ENCODE measurements at places on chromosomes 12 and 14.

GRCh38 chr14:103521951-103522563, 573 bp downstream of the CKB start:
- DNase-seq, result no peak

DNA sequence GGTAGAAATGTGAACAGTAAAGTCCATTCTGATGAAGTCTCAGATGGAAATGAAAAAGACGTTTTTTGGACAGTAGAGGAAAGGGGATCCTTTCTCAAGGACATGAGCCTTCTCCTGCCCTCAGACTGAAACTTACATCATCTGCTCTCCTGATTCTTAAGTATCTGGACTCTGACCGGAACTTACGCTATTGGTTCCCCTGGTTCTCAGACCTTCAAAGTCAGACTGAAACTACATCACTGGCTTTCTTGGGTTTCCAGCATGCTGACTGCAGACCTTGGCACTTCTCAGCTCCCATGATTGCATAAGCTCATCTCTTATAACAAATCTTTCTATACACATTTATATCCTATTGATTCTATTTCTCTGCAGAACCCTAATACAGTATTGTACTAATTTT, 291.0 kb downstream of the SNAPC1 start:
- no peak for DNase-seq

GRCh38 chr14:69922198-69922597, 43.0 kb downstream of the SMOC1 start:
- no peak for DNase-seq

DNA sequence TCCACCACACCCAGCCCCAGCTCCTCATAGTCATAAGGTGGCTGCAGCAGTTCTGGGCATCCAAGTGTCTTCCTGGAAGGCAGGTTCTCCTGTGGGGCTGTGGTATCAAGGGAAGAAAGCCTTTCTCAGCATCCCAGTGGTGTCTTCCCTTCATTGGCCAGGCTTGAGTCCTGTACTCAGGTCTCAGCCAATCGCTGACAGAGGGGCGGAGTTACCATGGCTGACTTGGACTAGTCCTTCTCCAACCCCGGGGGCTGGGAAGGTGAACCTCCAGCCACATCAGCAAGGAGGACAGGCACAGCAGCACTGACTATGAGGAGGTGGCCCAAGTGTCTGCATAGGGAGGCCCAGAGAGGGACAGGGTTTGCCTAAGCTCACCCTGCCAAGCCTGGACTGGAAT, 64.0 kb upstream of the SLC24A4 start:
- DNase-seq, result no peak

DNA sequence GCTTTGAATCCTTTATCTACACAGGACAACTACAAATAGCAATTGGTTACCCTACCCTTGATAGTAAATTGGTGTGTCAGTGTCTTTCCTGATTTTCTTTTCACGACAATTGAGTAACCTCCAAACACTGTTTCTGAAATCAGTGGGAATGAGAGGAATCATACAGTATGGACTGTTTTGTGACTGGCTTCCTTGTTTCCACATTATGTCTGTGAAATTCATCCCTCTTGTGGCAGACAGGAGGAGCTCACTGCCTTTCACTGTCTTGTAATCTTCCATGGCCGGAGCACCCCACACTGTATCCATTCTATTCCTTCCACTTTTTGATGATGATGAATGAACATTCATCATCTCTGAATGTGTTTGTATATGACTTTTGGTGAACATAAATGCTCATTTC, 164.0 kb upstream of the PZP start:
- no peak for DNase-seq

DNA sequence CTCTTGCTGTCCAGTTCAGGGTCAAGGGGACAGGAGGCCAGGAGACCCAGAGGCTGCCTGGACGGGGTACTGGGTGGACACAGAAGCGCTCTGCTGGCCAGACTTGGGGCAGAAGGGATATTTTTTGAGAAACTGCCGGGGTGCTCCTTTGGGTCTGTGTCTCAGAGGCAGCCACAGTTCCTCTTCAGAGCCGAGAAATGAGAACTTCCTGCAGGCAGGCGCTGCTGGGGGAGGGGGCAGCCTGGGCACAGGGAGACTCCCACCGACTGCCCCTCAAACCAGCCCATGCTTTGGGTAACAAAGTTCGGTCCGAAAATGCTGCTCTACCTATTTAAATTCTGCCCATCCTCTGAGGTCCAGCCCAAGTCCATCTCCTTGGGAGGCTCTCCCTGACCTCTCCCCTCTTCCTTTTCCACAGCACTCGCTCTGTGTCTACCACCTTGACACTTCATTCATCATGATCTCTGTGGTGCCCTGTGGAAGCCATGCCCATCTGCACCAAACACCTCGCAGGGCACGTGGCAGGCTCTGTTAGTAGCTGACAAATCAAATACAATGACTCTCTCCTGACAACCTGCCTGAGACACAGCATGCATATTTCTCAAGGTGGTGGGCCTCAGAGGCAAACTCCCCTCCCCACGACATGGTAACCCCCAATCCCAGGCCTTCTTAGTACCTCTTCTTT, 16.4 kb downstream of the HDAC7 start:
- DNase-seq, result no peak

GRCh38 chr12:124847113-124848074, 16.3 kb downstream of the SCARB1 start:
- no peak for DNase-seq

DNA sequence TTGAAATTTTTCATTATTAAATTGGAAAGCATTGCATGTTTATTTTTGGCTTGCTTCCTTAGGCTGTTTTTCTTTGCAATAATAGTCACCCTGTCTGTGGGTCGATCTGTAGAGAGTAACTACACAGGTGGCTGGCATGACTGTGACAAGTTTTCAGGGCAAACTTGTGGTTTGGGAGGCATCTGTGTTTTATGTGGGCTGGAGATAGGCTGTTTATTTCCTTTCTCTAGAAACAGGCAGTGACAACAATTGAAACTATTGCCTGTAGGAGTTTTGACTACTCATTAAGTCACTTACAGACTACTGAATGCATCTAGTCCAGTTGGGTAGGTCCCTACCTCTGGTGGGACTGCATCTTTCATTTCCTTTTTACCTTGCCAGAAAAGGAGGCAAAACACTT, 155.6 kb downstream of the DYRK2 start:
- no peak for DNase-seq

DNA sequence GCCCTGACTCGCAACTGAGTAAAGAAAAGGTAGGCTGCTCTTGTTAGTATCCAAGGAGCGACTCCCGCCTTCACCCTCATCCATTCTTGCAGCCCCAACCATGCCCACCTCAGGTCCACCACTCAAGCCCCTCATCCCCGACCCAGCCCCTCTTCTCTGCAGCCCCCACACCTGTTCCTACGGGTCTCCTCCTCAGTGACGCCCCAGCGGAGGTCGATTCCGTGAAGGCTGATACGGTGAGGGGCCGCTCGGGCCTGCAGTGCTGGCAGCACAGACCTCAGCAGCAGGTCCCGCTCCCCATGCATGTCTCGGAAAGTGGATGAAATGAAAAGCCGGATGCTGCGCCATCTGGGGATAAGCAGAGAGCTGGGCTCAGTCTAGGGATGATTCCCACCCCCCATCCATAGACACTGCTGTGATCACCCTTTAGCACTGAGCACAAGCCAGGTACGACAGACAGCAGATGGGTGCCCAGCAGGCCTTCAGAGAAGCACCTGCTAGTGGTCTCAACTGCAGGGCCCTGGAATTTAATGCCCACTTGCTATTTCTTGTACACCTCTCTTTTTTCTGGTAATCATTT, 26.9 kb downstream of the TEP1 start:
- no peak for DNase-seq

GRCh38 chr14:99657645-99658155, 12.8 kb downstream of the HHIPL1 start:
- no peak for DNase-seq

DNA sequence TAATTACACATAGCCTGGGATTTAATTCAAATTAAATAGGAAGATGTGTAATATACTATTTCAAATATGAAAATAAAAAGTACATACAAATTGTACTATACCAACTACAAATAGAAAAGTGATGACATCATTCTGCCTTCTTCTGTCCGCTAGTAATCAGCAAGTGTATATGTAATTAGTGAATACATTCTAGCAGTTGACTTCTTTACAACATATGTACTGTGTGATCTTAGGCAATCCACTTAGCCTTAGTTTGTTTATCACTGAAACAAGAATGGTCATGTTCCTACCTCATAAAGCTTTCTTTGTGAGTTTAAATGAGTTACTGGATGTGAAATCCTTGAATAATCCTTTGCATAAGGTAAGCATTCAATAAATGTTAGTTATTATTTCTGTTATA, 7.8 kb upstream of the LUM start:
- DNase-seq, result no peak

GRCh38 chr14:88981948-88982347, 157.5 kb downstream of the TTC8 start:
- no peak for DNase-seq

DNA sequence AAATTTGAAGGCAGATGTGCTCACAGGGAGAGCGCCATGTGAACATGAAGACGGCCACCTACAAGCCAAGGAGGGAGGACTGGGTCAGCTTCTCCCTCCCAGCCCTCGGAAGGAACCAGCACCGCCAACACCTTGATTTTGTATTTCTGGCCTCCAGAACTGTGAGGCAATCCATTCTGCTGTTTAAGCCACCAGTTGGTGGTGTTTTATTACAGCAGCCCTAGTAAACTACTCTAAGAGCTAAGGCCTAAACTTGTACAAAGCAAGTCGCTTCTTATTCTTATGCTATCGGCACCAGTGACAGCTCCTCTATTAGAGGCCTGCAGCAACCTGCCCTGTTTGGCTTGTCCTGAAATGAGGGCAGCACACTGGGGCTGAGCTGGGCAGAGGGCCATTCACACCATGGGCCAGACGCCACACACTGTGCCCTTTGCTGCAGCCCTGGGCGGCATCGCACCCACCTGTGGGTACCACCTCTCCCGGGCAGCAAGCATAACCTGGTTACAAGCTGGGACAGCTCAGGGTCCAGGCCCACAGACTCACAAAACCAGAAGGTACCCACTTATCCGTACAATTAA, 62.7 kb downstream of the NOS1 start:
- DNase-seq, result no peak

GRCh38 chr12:47317175-47317915, 237.6 kb upstream of the AMIGO2 start:
- no peak for DNase-seq

DNA sequence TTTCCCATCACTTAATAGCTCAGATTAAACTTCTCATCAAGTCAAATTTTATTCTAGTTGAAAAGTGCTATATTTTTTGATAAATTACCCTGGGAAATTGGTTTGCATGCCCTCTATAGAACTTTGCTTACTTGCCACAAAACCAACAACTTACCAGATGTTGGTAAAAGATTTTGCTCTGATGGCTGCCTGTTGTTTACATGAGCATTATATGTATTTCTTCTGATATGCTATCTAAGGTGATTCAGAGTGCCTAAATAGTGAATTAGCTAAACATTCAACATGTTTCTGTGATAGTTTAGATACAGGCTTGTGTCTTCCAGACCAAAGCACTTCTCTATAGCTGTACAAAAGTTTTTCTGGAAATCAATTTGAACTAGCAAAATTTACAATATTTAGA, 51.0 kb downstream of the PPM1A start:
- DNase-seq, result no peak

DNA sequence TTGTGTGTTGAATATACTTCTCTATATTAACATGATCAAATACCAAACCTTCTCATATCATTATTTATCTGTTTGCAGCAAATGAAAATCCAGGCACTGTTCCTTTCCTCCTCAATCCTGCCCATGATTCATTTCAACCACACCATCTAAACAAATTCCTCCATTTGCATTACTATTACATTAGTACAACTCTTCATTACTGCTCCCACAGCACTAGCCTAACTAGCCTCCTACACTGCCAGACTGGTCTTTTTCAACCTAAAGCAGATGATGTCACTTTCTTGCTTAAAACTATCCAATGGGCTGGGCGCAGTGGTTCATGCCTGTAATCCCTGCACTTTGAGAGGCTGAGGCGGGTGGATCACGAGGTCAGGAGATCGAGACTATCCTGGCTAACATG, 117.3 kb upstream of the MYF6 start:
- no peak for DNase-seq

- DNase-seq, result no peak
These were observed 27.0 kb upstream of the HIGD1C start for GRCh38 chr12:50925342-50925651.

DNA sequence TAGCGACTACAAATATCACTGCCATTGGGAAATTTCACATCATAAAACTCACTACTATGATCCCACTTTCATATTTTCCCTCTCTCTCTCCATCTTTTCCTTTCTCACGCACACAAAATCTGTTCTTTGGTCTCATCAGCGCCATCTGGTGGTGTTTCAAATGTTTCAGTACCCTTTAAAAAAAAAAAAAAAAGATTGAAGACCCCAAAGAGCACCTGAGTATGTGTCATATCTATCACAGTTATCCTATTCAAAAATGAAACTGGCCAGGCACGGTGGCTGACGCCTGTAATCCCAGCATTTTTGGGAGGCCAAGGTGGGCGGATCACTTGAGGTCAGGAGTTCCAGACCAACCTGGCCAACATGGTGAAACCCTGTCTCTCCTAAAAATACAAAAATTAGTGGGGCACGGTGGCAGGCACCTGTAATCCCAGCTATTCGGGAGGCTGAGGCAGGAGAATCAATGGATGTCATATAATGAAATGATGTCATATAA, 72.4 kb downstream of the TTC9 start:
- DNase-seq, result peak; percentile 26

- DNase-seq, result no peak
These were observed 70.9 kb upstream of the STRN3 start for GRCh38 chr14:31097081-31097480.

DNA sequence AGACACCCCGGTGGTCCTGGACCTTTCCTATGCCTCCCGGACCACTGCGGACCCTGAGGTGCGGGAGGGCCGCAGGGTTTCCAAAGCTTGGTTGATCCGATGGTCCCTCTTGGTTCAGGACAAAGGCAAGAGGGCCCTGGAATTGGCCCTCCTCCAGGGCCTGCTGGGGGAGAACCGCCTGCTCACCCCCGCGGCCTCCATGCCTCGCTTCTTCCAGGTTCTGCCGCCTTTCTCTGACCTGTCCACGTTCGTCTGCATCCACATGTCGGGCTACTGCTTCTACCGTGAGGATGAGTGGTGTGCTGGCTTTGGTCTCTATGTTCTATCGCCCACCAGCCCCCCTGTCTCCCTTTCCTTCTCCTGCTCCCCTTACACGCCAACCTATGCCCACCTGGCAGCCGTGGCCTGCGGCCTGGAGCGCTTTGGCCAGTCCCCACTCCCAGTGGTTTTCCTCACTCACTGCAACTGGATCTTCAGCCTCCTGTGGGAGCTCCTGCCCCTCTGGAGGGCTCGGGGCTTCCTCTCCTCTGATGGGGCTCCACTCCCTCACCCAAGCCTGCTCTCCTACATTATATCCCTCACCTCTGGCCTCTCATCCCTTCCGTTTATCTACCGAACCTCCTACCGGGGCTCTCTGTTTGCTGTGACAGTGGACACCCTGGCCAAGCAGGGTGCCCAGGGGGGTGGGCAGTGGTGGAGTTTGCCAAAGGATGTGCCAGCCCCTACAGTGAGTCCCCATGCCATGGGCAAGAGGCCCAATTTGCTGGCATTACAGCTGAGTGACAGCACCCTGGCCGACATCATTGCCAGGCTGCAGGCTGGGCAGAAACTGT, 13.8 kb downstream of the CBLN3 start:
- no peak for DNase-seq
